Stimulated activated CD8-positive, alpha-beta memory T cell treated with anti-CD3 and anti-CD28 coated beads, Interleukin-2, amount 100 ng/mL, for 1 hour (primary cell): ENCODE measurements at places on chromosomes 12 and 14.

- no peak for DNase-seq
Observed at GRCh38 chr12:24909667-24910066, 39.2 kb downstream of the BCAT1 start.

- no peak for DNase-seq
Observed at GRCh38 chr12:52751795-52752194, 25.4 kb downstream of the KRT76 start.

DNA sequence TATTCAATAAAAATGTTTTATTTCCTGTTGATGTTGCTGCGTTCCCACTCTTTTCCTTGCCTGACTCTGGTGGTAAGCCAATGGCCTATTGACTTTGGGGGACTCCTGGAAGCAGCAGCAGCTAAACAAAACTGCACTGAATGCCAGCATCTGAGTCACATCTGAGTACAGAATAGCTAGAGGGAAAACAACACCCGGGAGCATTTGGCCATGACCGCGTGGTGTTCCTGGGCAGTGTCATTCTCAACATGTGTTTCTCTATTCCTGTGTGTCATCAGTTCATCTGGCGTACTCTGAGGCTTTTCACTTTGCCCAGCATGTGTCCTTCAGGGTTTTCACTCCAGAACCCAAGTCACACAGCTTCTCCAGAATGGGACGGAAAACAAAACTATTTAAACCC, 238.8 kb downstream of the PAWR start:
- no peak for DNase-seq

- DNase-seq: no peak
Observed at GRCh38 chr14:56989359-56989758, 179.1 kb upstream of the OTX2 start.

- no peak for DNase-seq
Observed at GRCh38 chr12:30932881-30933280, 6.3 kb downstream of the TSPAN11 start.

- no peak for DNase-seq
Observed at GRCh38 chr14:65821224-65821753, 408.8 kb downstream of the FUT8 start.

DNA sequence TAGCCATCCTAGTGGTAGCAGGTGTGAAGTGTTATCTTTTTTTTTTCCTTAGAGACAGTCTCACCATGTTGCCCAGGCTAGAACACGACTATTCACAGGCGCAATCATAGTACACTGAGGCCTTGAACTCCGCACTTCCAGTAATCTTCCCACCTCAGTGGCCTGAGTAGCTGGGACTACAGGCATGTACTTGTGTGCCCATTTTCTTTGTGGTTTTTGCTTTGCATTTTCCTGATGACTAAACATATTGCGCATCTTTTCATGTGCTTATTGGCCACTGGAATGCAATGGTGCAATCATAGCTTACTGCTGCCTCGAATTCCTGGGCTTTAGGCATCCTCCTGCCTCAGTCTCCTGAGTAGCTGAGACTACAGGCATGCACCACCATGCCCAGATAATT, 33.3 kb upstream of the GCH1 start:
- no peak for DNase-seq
